Erythroblast (primary cell): ENCODE measurements at places on chromosomes 1 and 21.

DNA sequence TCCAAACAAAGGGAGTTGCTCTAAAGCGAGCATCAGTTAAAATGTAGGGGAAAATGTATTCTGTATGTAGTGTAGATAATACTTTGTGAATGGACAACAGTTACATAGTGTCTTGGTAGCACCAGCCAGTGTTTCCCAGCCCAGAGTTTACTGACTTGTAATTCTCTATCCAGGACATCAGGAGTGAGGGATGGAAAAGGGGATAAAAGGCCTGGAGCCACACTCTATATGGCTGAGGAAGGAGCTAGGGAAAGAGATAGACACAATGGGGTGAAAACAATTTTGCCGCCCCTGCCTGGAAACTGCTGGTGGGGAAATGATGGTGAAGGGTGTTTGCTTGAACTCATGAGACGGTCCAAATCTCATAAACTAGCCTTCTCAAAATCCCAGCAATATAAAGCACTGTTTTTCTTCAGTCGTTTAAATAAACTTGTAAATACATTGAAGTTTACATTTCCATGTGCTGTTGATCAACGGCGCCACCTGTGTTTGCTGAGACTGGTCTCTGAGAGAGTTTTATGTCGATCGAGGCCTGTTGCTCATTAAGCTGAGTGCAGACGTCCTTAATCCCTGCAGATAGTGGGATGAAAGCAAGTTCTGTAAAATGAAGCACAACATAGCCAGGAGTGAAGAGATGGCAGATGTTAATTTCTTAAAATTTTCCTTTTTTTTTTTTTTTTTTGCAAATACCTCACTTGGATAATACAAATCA lies 27.9 kb upstream of the AGO1 start:
- no peak for DNase-seq

- DNase-seq, result peak; percentile 62
Measured at GRCh38 chr1:119008483-119009311, 20.6 kb upstream of the TBX15 start.

GRCh38 chr1:46102769-46103476 lies 29.5 kb downstream of the PIK3R3 start:
- DNase-seq, result no peak

DNA sequence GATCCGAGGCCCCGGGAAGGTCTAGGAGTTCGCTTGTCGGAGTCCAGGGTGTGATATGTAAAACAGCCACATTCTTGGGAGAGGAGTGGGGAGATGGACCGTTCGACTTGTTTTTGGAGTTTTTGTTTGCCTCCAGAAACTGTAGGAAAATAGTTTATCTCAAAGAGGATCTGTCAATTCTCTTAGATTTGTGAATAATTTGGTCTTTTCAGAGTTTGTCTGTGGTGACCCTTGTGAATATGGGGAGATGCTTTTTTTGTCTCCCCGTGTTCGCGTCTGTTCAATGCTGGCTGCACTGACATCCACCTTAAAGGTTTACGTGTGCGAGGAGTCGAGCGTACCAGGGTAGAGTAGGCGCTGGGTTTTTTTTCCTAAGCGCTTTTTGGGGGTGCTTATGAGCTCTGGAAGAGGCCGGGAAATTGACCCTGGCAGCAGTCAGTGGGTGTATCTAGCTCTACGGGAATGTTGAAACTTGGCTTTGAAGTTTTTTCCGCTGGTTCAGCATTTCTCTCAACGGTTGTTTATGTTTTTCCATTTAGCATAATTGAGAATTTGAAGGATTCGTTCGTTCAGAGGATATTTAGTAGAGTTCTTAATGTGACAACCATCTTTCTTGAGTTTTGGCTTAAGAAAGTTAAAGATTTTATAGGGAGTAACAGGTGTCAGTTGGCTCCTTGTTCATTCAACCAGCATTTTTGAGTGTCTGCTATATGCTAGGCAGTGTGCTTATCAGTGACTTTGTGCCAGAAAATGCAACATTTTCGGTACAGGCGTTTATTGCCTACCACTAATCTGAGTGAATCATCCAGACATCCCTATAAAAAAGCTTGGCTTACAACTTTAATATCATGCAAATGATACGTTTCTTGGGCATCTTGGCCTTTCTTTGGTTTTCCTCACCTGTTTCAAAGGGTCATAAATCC lies 1.2 kb downstream of the SZRD1 start:
- DNase-seq, result peak; percentile 50

GRCh38 chr1:154712166-154712810 lies 104.3 kb upstream of the ADAR start:
- no peak for DNase-seq

DNA sequence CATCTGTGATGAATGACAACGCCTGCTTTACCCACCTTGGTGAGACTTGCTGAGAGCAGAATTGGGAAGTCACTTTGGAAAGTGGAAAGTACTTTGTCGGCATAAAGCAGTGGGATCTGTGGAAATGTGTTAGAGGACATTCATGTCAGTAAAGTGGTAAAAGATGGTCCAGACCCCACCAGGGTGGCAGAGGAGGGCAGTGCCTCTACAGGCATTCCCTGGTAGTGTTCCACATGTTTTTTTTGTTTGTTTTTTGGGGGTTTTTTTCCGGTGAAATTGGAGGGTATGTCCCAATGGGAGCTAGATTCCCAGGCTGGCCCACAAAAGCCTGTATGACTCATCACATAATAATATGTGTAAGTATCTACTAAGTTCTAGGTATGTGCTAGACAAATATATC lies 80.6 kb downstream of the ELAVL4 start:
- DNase-seq, result no peak

DNA sequence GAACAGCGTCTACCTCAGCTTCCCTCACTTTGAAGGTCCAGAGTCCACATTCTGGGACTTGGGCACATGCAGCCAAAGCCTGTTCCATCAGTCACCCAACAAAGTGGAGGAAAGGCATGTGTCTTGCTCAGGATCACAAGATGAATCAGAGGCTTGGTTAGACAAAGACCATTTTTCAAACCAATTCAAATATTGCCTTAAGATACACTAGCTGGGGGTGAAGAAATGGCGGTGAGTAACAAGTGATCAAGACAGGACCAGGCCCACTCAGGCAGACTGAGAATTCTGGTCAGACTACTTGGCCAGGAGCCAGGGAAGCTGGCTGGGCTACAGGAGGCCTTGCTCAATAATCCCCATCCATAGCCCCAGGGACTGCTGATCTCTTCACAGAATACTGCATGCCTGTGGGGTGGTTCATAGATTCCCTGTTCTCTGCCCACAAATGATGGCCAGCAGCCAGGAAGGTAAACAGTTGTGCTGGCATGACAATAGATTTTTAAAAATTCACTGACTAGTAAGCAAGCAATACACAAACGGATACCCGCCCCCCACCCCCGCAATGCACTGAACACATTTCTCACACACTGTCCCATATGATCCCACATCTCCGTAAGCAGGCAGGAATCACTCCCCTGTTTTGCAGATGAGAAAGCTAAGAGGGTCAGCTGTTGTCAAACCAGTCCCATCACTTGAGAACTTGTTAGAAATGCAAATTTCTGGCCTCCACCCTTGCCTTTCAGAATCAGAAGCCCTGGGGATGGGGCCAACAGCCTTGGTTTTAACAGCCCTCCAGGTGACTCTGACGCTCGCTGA lies 27.2 kb downstream of the ERI3 start:
- peak; percentile 46 for DNase-seq

GRCh38 chr1:67729872-67730271 lies 44.9 kb downstream of the GADD45A start:
- no peak for DNase-seq

- DNase-seq, result no peak
Measured at GRCh38 chr1:243991650-243992049, 59.4 kb upstream of the ZBTB18 start.
